ENCODE measurements at places on chromosomes 11 and 22. TPM values are rescaled to one million over a fixed set of nuclear protein-coding genes. Genes with fewer than 3 reads are reported as not detected.

Gene APOBEC3H
- 7.4 TPM for total RNA-seq

Gene OR10S1
- not detected for total RNA-seq

DNA sequence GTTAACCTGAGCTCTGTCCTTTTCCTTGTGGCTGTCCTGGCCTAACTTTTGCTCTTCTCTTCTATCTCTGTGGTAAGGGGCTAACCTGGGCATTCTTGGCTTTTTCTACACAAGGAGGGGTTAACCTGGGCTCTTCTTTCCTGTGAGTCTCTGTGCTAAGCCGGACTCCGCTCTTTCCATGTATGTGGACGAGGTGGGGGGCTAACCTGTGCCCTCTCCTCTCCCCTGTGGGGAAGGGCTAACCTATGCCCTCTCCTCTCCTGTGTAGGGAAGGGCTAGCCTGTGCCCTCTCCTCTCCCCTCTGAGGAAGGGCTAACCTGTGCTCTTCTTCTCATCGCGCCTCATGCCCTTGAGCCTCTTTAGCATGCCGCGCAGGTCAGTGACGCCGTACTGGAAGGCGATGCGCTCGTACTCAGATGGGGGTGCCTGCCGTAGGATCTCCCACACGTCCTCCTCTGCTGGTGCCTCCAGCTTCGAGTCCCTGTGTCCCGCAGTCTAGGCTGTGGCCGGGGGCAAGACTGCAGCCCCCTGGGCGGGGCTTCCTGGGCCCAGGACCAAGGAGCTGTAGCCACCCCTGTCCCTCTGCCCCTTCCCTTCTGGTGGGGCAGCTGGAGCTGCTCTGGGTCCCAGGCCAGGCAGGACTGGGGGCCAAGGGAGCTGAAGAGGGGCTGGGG is 6.5 kb downstream of the MYBPC3 start:
- H3K4me3 ChIP-seq = no peak overlapping the region
- H3K36me3 ChIP-seq = no peaks in the 10 kb centered on the region
- H3K4me1 ChIP-seq = no peaks in the 10 kb centered on the region
- no peaks in the 10 kb centered on the region for H3K27me3 ChIP-seq
- DNase-seq = no peak

GRCh38 chr11:128532016-128532571 is 55.3 kb downstream of the ETS1 start:
- H3K36me3 ChIP-seq = no peaks in the 10 kb centered on the region
- no peak for DNase-seq
- no peak overlapping the region for H3K27ac ChIP-seq
- H3K4me3 ChIP-seq = no peak overlapping the region
- H3K4me1 ChIP-seq = peaks cover 32% of the 10 kb centered on the region

DNA sequence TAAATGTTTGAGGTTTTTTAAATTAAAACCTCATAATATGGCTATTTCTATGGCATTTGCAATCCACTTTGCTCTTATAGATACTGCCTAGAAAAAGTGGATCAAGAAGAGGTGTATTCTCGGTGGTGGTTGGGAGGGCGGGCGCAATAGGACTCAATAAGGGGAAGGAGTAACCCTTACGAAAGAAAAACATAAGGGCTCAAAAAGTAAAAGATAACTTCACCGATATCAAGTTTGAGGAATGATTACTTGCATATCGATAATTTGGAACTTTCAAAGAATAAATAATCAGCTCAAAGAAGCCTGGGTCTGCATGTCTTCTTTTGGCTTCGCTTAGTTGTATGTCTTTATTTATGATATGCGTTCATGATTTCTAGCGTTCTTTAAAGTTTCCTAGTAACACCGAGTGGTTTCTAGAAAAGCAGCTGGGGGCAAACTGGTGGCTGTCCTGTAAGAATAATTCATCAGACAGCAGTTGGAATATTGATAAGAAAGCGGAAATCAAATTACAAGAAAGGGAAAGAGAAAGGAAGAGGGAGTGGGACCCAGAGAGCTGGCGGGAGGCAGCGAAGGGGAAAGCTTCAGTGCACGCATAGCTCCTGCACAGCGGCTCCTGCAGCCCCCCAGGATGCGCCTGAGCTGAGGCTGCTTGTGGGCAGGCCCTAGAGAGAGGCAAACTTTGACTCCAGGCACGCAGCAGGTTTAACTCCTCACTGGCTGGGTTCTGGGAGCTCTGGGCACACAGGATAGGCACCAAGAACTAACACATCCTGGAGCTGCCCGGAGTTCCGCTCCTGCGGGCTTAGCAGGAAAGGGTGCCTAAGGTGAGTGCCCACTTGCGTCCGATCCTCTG is 9.1 kb upstream of the FLI1 start:
- no peaks in the 10 kb centered on the region for H3K36me3 ChIP-seq
- DNase-seq = no peak
- H3K4me3 ChIP-seq = no peak overlapping the region

DNA sequence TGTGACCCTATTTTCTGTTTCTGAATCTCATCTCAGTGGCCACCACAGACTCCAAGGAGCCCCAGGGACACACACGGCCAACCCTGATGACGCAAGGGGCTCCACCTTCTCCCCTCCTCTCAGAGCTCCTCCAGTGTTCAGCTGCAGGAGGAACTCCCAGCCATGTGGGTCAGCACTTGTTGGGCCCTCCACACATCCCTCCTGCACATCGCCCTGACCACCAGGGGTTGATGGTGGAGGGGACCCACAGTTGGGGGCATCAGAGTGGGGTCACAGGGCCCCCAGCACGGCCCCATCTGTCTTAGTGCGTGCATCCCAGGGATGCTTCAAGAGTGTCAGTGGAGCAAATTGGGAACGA is 499.6 kb downstream of the BRD1 start:
- no peaks in the 10 kb centered on the region for H3K36me3 ChIP-seq
- no peak overlapping the region for H3K4me3 ChIP-seq
- H3K27ac ChIP-seq = no peak overlapping the region
- H3K27me3 ChIP-seq = no peaks in the 10 kb centered on the region
- DNase-seq = no peak
- H3K4me1 ChIP-seq = no peaks in the 10 kb centered on the region

GRCh38 chr22:21845558-21846453 is 21.6 kb downstream of the MAPK1 start:
- H3K4me1 ChIP-seq = no peaks in the 10 kb centered on the region
- H3K27me3 ChIP-seq = no peaks in the 10 kb centered on the region
- no peak for DNase-seq
- no peak overlapping the region for H3K27ac ChIP-seq
- H3K36me3 ChIP-seq = peaks cover 10% of the 10 kb centered on the region

GRCh38 chr11:79108851-79109250 is 332.0 kb downstream of the TENM4 start:
- DNase-seq = no peak
- H3K36me3 ChIP-seq = no peaks in the 10 kb centered on the region
- peaks cover 1% of the 10 kb centered on the region for H3K27me3 ChIP-seq
- H3K27ac ChIP-seq = no peak overlapping the region
- H3K4me3 ChIP-seq = no peak overlapping the region

DNA sequence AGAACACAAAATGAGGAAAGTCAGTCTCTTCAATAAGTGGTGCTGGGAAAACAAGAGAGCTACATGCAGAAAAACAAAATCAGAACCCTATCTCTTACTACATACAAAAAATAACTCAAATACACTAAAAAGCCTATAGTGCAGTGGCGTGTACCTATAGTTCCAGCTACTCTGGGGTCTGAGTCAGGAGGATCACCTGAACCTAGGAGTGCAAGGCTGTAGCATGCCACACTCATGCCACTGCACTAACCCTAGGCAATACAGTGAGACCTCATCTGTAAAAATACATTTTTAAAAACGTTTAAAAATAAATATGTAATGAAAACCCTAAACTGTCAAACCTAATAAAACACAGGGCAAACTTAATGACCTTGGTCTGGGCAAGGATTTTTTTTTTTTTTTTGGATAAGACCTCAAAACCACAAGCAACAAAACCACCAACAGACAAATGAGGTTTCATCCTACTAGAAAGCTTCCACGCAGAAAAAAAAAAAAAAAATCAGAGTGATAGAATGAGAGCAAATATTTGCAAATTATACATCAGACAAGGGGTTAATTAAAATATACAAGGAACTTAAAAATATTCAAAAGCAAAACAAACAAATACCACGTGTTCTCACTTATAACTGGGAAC is 35.2 kb downstream of the XKR3 start:
- no peak overlapping the region for H3K4me3 ChIP-seq
- peaks cover 7% of the 10 kb centered on the region for H3K4me1 ChIP-seq

- H3K4me3 ChIP-seq = no peak overlapping the region
- H3K27ac ChIP-seq = no peak overlapping the region
- DNase-seq = no peak
- H3K4me1 ChIP-seq = no peaks in the 10 kb centered on the region
Measured at GRCh38 chr11:2716376-2717095, 16.7 kb upstream of the KCNQ1OT1 start.

DNA sequence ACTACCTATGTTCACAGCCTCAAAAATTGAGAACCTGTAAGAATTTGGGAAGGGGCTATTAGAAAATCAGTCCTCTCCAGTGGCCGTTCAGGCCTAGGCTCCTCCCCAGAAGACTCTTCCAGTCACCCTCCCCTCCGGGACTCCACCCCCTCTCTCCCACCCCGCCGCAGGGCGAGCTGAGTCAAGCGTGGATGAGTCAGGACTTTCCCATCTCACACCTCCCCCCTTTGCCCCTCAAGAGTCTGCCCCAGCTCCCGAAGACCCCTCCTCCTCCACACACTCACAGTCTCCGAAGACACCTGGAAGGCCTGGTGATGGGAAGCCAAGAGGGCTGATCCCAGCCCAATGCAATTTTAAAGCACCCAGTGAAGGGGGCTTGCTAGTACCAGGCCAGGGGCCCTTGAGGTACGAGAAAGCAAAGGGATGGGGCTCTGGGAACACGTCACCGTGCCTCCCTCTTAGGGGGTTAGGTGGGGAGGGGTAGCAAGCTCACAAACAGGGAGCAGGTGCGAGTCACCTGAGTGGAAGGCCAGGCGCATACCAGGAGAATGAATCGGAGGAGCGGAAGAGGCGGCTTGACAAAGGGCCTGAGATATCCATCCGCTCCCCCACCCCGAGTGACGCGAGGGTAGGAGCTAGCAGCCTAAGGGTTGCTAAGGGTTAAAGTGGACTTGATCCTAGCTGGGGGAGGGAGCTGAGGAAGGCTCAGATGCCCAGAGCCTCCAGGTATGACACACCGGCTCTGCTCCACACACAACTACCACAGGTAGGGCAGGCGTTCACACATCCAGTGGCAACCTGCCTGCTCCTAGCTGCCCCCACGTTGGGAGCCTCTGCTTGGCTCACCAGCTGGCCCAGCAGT is 13.6 kb downstream of the BCL9L start:
- peak overlapping the region; percentile 70 for H3K4me3 ChIP-seq
- H3K27me3 ChIP-seq = no peaks in the 10 kb centered on the region
- DNase-seq = peak; percentile 55

DNA sequence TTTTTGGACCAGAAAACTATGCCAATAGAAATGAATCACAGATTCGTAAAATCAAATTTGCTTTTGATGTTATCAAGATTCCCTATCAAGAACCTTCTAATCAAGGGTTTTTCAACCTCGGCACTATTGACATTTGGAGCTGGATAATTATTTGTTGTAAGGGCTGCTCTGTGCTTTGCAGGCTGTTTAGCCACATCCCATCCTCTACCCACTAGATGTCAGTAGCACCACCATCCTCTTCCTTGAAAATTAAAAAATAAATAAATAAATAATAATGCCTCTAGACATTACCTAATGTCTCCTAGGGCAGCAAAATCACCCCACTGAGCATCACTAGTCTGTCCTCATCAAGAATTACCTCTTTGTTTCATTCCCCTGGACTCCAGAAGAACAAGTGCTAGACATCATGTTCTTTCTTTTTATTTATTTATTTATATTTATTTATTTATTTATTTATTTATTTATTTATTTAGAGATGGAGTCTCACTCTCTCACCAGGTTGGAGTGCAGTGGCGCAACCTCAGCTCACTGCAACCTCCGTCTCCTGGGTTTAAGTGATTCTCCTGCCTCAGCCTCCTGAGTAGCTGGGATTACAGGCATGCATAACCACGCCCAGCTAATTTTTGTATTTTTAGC is 744.7 kb downstream of the KCNA4 start:
- no peak overlapping the region for H3K4me3 ChIP-seq
- H3K27ac ChIP-seq = no peak overlapping the region
- H3K36me3 ChIP-seq = no peaks in the 10 kb centered on the region
- H3K27me3 ChIP-seq = no peaks in the 10 kb centered on the region
- no peaks in the 10 kb centered on the region for H3K4me1 ChIP-seq

GRCh38 chr22:17483688-17484372 is 79.5 kb upstream of the SLC25A18 start:
- no peaks in the 10 kb centered on the region for H3K36me3 ChIP-seq
- no peaks in the 10 kb centered on the region for H3K4me1 ChIP-seq
- no peak overlapping the region for H3K27ac ChIP-seq
- H3K4me3 ChIP-seq = no peak overlapping the region

- no peak for DNase-seq
- no peak overlapping the region for H3K4me3 ChIP-seq
- H3K27me3 ChIP-seq = peaks cover 10% of the 10 kb centered on the region
- no peaks in the 10 kb centered on the region for H3K36me3 ChIP-seq
- H3K4me1 ChIP-seq = peaks cover 4% of the 10 kb centered on the region
Measured at GRCh38 chr22:44547371-44547770, 49.3 kb upstream of the RTL6 start.

DNA sequence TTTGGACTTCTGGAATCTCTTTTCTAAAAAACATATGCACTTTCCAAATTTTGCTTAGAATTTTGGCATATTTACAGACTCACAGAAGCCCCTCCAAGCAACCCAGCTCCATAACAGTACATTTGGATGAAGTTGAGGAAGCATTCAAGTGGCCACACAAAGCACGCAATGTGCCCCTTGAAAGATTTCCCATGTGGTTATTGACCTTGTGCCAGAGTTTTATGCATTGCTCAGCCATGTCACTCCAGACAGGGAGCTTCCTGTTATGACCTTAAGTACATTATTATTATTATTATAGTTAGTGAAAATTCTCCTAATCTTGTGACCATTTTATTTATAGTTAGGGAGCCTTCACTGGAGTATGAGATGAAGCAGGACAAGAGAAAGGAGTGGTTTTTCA is 35.0 kb upstream of the BDNF start:
- H3K27ac ChIP-seq = no peak overlapping the region
- H3K4me1 ChIP-seq = no peaks in the 10 kb centered on the region
- no peaks in the 10 kb centered on the region for H3K27me3 ChIP-seq

DNA sequence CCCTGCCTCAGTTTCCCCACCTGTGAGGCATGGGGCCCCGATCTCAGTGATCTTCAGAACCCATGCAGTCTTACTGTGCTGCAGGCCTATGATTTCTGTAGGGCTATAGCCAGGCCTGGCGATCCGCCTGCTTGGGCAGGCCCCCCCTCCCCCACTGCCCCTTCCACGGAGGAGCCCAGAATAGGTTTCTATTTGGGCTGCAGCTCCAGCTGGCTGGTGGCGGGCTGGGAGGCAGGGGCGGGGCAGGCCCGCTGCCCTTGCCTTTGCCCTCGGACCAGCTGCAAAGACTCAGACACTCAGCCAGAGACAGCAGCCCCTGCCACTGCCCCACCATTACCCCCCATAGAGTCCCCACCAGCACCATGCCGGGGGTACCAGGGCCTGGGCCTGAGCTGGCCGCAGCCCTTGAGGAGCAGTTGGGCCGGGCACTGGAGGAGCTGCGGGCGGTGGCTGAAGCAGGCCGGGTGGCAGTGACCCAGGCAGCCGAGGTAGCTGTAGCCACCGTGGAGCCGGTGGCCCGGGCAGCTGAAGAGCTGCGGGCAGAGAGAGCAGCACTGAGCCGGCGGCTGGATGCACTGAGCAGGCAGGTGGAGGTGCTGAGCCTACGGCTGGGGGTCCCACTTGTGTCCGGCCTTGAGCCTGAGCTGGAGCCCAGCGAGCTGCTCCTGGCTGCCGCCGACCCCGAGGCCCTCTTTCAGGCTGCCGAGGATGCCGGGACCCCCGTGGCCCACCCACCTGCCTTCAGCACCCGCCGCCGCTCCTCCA is 12.2 kb downstream of the SMTN start:
- H3K4me1 ChIP-seq = no peaks in the 10 kb centered on the region
- no peak for DNase-seq
- H3K4me3 ChIP-seq = no peak overlapping the region
